Endothelial cell (in vitro differentiated cells): ENCODE measurements at places on chromosomes 7 and 10. TPM values are rescaled to one million over a fixed set of nuclear protein-coding genes. Genes with fewer than 3 reads are reported as not detected.

POLD2 gene
- 39.9 TPM for total RNA-seq

GRCh38 chr7:98396768-98397167, 4.1 kb downstream of the BAIAP2L1 start:
- peak overlapping the region; percentile 27 for H3K27ac ChIP-seq
- no peaks in the 10 kb centered on the region for H3K36me3 ChIP-seq
- DNase-seq = no peak
- peaks cover 9% of the 10 kb centered on the region for H3K27me3 ChIP-seq
- H3K4me1 ChIP-seq = peaks cover 10% of the 10 kb centered on the region

GRCh38 chr7:70694971-70695794, 436.8 kb upstream of the GALNT17 start:
- peaks cover 13% of the 10 kb centered on the region for H3K27me3 ChIP-seq
- H3K4me3 ChIP-seq = peak overlapping the region; percentile 99
- H3K4me1 ChIP-seq = peaks cover 35% of the 10 kb centered on the region
- H3K27ac ChIP-seq = peak overlapping the region; percentile 82
- peaks cover 4% of the 10 kb centered on the region for H3K36me3 ChIP-seq

DNA sequence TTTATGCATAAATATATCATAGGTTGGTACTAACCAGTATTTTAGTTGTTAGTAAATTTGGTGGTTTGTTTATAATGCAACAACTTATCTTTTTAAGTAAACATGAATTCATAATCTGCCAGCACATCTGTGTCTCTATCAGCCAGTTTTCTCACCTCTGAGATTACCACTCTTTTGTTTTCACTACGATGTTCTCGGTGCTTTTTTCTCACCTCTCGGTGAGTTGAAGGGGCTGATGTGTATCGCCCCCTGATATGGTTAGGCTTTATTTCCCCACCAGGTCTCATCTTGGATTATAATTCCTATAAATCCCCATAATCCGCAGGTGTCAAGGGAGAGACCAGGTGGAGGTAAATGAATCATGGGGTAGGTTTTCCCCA, 114.1 kb downstream of the CAMK1D start:
- H3K27ac ChIP-seq = no peak overlapping the region
- no peaks in the 10 kb centered on the region for H3K27me3 ChIP-seq
- no peaks in the 10 kb centered on the region for H3K36me3 ChIP-seq
- no peak overlapping the region for H3K4me3 ChIP-seq
- peaks cover 8% of the 10 kb centered on the region for H3K4me1 ChIP-seq

GRCh38 chr7:3998060-3998459, 684.0 kb upstream of the FOXK1 start:
- H3K27me3 ChIP-seq = no peaks in the 10 kb centered on the region
- H3K4me3 ChIP-seq = no peak overlapping the region
- DNase-seq = no peak
- no peaks in the 10 kb centered on the region for H3K4me1 ChIP-seq

- no peak overlapping the region for H3K4me3 ChIP-seq
- no peaks in the 10 kb centered on the region for H3K36me3 ChIP-seq
- DNase-seq = no peak
- H3K4me1 ChIP-seq = peaks cover 13% of the 10 kb centered on the region
Measured at GRCh38 chr7:74025146-74025545, 2.8 kb upstream of the ELN start.
